CD8-positive, alpha-beta memory T cell (primary cell): ENCODE measurements at places on chromosomes 3 and 15. TPM values are rescaled to one million over a fixed set of nuclear protein-coding genes. Genes with fewer than 3 reads are reported as not detected.

The SLC9C1 gene
- not detected for total RNA-seq

The FETUB gene
- not detected for total RNA-seq

The LRRK1 gene
- total RNA-seq = 0.79 TPM

DNA sequence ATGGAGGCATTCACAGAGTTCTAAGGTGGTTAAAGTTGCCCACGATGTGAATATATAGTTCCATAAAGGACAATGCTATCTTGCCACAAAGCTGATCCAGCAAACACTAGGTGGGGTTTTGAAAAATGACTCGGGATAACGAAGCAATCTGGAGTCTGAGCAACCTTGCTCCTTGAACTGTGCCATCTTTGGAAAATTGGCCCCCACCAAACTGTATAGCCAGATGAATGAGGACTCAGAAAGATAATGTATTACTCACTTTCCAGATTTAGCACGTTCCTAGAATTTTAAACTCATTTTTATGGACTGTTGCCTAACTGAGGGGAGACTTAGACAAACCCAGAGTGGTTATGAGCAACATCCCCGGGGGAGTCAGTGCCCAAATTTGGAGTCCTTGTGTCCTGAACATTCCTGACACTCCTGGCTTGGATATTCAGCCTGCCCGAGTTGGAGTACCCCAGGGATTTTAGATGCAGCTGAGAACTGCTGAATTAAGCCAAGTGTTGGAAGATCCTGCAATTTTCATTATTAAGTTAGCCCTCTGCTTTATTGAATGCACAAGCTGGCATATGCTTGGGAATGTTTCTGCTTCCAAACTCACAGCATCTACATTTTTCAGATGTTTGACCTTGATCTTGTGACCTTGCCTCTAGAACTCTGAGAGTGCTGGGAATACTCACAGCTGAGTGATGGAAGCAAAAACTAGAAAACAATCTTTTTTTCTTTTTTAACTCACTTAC is 8.8 kb upstream of the MAGI1 start:
- DNase-seq = no peak
- H3K4me3 ChIP-seq = no peak overlapping the region
- no peaks in the 10 kb centered on the region for H3K4me1 ChIP-seq
- H3K27ac ChIP-seq = no peak overlapping the region
- H3K27me3 ChIP-seq = no peaks in the 10 kb centered on the region
